ENCODE measurements at places on chromosomes 4 and X.

- no peak for DNase-seq
These were observed 104.3 kb downstream of the APBB2 start for GRCh38 chr4:41110050-41110449.

DNA sequence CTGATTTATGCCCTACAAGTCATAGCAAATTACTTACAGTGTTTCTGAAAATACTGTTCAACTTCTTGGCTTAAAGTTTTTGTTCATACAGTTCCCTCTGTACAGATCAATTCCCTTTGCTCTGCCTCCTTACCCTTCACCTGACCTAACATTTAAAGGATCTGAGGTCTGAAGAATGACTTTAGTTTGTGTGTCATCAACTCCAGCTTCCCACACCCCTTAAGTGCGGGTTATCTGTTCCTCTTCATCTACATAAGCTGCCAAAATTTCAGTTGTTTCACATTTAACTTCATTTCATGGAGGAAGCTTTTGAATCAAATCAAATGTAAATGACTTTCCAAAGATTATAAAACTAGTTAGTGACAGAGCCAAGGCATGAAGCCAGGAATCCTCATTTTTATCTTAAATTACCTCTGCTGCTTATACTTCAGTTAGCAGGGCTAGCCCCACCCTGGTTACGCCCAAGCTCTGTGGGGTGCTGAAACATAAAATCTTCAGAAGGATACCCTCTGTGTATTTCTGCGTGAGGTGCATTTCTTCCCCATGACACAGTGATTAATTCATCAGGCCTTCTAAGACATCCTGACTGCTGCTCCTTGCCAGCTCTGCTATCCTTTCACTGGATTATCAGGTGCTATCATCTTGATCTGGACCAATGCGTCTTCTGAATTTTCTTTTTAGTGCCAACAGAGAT, 16.5 kb downstream of the CXCL1 start:
- DNase-seq, result no peak

- no peak for DNase-seq
These were observed 159.6 kb downstream of the PDGFC start for GRCh38 chr4:156811963-156812362.

GRCh38 chrX:1468250-1468772, 15.6 kb upstream of the ASMTL start:
- DNase-seq, result peak; percentile 64

- DNase-seq, result no peak
These were observed at the start of gene GBA3 for GRCh38 chr4:22692736-22693135. Gene GBA3, plus strand, starts transcription at chr4:22692937.

- no peak for DNase-seq
These were observed 253.5 kb upstream of the GATB start for GRCh38 chr4:152014280-152014679.

- DNase-seq, result no peak
These were observed 1362.4 kb upstream of the ADGRL3 start for GRCh38 chr4:59837751-59838150.

DNA sequence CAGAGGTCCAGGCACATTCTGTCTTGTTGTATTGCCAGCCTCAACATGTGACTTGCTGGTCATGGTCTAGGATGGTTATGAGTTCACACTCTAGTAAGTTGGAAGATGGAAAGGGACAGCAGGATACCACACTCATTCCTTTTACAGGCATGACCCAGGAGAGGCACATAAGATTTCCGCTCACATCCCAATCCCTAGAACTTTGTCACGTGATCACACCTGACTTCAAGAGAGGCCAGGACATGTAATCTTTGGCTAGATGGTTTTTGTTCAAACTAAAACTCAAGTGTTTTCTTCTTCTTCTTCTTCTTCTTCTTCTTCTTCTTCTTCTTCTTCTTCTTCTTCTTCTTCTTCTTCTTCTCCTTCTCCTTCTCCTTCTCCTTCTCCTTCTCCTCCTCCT, 53.4 kb upstream of the ARX start:
- no peak for DNase-seq

- DNase-seq, result no peak
These were observed 4.7 kb upstream of the ZNF518B start for GRCh38 chr4:10461850-10462400.

DNA sequence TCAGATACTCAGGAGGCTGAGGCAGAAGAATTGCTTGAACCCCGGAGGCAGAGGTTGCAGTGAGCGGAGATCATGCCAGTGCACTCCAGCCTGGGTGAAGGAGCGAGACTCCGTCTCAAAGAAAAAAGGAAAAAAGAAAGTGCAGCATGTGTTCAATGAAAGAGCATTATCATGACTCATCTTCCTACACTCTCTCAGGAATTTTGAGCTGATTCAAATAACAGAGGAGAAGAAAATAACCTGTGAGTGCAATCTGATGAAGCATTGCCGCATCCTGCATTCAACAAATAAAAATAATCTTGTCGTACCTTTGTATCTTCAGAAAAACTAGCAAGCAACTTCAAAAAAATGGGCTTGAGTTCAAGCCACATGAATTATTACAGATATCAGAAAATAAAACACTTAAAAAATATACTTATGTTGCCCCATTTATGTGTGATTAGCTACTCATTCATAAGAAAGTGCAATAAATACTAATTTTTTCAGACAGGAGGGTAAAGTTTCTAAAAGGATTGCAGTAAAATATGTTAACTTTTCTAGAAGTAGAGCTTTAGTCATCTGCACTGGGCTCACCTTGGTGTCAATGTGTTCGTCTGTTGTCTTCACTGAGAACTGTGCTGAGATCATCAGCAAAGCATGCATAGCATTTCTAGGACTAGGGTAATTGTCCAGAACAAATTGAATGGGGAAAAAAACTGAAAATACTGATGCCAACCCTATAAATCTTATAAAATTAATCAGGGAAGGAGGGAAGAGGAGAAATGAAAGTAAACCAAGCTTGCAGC, 90.4 kb upstream of the VCX3B start:
- no peak for DNase-seq

DNA sequence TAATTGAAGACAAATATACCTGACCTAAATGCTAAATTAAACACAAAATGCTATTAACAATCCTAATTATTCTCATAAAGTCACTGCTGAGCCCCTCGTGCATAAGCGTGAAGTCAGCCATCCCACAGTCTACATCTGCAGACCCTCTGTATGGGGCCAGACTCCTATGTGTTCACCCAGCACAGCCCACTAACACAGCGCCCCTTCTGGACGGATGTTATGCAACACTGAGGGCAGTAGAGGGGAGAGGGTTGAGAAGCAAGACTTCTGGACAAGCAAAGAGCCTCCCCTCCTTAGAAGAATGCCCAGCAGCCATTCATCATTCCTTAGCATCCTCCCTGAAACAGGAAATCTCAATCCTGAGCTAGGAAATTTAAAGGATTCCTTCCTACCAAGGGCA, 7.9 kb downstream of the TRPC3 start:
- DNase-seq, result no peak

GRCh38 chr4:117447925-117448324, 362.5 kb upstream of the TRAM1L1 start:
- no peak for DNase-seq

DNA sequence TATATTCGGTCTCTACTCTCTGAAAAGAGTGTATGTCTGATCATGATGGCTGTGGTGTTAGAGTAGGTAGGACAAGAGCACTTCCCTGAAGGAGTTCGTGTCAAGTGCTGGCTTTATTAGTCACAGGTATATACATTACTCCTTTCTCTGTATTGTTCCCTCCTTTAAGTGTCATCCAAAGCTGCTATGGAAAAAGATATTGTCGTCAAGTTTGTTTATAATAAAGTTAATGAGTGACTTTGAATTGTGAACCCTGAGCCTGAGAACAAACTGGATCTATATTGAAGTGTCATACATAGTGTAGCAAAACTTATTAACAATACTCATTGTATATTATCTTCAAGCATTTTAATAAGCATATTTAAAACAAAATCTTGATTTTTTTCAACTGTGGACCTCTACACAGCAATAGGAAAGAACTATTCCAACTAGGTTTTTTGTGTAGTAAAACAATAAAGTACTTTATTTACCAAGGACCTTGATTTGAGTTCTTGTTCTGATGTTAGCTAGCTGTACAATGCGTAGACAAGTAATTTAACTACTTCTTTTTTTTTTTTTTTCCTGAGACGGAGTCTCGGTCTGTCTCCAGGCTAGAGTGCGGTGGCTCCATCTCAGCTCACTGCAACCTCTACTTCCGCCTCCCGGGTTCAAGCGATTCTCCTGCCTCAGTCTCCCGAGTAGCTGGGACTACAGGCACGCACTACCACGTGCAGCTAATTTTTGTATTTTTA, 177.7 kb downstream of the RAPGEF2 start:
- DNase-seq, result no peak

DNA sequence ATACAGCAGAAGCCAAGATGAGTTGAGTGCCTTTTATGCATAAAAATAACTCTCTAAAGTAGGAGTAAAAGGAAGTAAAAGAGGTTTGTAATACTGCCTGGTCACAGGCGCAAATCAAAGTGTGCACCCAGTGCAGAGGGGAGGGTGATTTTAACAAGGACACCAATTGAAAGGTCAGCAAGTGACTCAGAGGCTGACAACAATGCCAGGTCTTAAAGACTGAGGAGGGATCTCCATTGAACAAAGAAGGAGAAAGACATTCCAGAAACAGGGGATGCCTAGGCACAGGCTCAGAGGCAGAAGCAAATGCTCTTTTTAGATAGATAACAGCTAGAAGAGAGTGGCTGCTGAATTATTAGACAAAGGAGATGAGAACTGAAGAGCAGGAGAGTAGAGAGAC, 297.4 kb upstream of the VCX start:
- DNase-seq, result no peak

- DNase-seq, result peak; percentile 92
These were observed 340 bp downstream of the HNRNPD start for GRCh38 chr4:82373486-82373815.

GRCh38 chrX:20315140-20315539, 48.4 kb upstream of the RPS6KA3 start:
- no peak for DNase-seq

DNA sequence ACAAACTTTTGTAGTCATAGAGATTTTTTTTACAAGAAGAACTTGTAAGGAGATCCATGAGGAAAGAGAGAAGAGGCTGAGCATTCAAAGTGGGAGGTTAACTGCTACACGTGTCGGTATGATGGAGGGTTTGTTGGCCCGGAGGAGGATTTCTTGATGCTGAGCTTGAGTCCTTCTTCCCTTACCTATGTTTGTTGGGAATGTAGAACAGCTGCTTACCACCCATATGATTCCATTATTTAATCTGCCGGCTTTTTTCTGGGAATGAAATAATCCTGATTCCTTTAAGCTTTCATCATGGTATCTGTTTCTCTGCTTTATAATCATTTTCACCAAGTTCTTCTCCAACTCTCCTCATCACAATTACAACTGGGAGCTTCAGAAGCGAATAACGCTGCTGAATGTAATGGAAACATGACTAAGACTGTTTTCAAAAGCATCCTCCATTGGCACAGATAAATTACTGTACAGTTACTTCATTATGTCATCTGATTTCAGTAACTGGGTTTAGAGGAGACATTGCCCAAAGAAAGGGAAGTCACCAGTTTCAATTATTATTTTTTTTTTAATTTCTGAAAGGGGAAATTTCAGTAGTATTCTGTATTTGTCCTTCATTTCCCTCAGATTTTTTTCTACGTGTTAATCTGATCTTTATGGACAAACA, 420.6 kb downstream of the SPRY1 start:
- no peak for DNase-seq

DNA sequence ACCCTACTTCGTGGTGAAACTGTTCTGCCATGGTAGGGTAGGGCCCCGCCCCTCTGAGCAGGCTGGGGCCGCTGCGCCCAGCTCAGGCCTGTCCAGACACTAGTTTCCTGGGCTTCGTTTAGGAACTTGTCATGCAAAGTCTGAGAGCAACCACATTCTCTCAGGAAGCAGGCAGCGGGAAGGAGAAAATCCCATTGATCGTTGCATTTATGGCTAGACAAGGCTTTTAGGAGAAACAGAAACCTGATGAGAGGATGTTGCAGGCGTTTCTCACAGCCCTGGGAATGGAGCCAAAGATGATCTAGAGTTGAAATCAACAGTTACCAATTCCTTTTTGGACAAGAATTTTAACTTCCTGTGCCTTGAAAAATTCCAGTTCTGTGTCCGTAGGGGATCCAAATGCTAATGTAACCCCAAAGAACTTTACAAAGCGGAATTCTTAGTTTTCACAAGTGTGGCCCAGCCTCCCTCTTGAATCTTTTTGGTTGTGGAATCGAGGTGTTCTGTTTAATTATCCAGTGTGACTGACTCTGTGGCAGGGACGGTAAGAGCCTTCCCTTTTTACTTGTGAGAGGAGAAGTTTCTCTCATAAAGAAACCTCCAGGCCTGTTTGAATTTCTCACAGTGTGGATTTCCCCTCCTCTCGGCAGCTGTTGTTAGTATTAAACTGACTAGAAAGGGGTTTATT, 4.5 kb upstream of the CXCL9 start:
- no peak for DNase-seq

DNA sequence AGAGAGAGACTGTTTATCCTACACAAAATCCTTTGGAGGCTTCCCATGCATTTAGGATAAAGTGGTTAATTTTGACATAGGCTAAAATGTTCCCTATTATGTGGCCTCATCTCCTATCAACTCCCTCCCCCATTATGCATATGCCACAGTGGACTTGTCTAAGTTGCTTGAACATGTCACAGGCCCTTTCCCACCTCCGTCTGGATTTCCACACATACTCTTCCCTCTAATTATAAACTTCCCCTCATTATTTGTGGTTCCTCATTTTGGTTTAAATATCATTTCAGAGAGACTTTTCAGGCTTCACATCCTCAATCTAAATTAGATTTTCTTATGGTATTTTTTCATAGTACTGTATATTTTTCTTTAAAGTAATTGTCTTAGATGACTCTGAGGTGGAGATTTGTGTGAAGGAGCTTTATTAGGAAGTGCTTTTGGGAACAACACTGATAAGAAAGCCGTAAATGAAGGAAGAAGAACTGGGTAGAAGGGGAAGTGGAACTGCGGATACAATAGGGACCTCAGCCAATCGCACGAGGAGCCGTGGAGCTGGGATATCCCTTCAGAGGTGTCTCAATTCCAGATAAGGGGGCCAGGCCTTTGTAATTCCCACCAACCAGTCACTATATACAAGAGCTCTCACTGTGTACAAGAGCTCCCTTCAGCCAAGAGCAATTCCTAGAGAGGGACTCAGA, 7.9 kb downstream of the C4orf17 start:
- DNase-seq, result no peak

DNA sequence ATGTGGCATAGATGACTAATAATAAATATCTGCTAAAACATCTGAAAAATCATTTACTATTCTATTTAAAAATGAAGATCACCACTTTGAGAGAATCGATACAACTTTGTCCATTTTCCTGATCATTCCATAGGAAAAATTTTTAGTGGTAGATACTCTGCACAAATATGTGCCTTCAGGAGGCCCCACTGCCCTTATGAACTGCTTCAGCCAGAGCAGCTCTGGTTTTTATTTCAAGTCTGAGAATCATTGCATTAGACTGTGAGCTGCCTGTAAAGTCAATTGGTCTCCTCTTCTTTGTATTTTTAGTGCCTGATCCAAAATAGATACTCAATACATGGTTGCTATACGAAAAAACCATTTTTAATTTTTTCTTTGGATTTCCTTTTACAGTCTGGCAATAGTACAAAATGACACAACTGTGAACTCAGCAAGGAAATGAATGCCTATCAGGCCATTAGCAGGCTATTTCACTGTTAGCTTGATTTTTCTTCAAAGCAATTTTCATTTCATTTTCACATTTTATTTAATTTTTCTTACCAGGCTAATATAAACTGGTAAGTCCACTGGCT, 69.1 kb downstream of the SHISA3 start:
- DNase-seq, result no peak

Measured in mesenteric fat pad (tissue), 1 donor.